ENCODE measurements at places on chromosomes 3 and 15. TPM values are rescaled to one million over a fixed set of nuclear protein-coding genes. Genes with fewer than 3 reads are reported as not detected.

DNA sequence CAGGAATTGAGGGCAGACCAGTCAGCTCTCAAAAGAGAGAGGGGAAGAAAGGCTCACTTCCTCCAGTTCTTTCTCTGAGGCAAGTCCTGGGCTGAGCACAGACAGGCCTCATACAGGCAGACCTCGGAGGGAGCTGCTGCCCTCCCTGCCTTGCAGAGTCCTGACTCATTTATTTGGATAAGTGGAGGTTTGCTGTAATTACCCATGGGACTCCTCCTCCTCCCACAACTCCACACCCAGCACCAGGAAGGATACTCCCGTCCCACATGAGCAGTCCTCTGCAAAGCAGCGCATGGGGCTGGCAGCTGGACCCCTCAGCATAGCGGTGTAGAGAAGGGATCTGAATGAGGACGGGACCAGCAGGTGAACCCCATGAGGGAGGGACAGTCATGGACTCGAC, 13.4 kb upstream of the SCN10A start:
- DNase-seq = no peak

The TP53BP1 gene
- total RNA-seq = 23.0 TPM

GRCh38 chr15:35673093-35673684, 127.2 kb upstream of the DPH6 start:
- DNase-seq = peak; percentile 5

DNA sequence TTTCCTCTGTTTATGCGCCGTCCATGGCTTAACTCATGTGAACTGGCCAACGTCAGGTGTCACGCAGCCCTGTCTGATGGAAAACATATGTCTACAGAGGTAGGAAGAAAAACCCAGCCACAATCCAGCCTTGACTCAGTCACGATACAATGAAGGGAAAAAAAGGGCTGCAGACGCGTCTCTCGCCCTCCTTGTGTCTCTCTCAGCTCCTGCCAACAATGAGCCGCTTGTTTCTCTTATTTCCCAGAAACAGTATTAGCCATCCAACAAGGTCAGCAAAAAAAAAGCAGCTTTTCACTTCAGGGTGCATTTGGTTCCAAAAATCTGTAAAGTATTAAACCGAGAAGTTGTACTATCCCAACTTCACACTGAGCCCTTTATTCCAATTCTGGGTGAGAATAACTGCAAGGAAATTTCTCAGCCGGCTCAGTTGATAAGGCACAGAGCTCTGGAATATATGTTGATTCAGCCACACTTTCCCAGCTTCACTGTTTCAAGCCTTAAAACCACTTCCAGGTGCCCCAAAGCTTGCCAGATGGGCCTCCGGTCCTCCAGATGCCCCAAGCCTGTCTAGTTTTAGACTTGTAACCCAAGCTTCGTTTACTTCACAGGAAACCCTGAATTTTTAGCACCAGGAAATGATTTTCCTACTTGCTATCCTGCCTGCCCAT, 79.4 kb downstream of the TM4SF4 start:
- DNase-seq = no peak

GRCh38 chr15:95450413-95450812, 880.1 kb upstream of the NR2F2 start:
- no peak for DNase-seq

DNA sequence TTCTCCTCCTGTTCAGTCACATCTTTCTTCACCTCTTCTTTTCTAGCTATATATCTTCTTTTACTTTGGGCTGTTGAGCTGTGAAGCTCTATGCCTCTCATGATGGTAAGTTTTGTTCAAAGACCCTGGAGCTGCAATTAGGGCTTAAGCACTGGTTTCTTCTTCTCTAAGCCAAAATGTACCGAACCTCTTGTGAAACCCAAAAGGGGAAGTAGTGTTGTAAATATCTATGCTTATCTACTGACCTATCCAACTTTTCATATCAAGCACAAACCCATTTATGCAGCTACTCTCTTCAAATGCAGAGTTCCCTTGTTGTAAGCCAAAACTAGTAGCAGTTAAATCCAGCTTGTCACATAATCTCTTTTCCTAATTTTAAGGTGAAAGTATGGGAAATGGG, 123.6 kb upstream of the CD96 start:
- no peak for DNase-seq

DNA sequence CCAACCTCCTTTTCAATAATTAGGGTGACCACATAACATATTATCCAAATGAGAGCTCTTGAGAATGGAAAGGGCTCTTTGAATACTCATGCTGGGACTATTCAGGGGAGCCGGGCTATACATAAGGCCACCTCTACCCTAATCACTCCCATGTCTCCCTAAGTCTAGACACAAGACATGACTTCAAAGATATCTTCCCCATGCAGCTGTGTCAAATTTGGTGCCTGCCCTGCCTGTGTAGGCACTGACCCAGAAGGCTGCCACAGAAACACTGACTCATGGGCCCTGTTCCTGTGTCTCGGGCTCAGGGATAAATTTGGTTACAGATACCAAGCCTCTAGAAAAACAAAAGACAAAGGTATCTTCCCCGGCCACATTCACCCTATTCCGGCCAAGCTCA, 70.3 kb downstream of the MYLK start:
- no peak for DNase-seq

- DNase-seq = peak; percentile 84
Observed at GRCh38 chr15:67134067-67134838, 68.9 kb downstream of the SMAD3 start.

The POPDC2 gene
- total RNA-seq = 2.1 TPM

The CTXND1 gene
- not detected for total RNA-seq

The GOLGA8T gene
- not detected for total RNA-seq

- no peak for DNase-seq
Observed at GRCh38 chr15:57949374-57949943, 116.1 kb downstream of the ALDH1A2 start.

DNA sequence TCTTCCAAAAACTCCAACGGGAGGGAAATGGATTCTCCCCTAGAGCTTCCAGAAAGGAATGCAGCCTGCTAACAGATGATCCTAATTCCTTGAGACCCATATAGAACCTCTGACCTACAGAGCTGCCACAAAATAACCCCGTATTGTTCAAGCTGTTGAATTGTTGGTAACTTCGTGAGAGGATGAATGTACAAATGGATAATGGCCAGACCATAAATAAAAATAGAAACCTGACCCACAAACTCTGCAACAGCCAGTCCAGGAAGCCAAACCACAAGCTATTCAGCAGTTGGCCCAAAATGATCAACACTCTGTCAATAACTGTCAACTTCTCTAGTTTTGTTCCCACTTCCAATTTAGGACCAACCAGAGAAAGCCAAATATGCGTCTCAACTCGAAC, 414.0 kb upstream of the ZNF717 start:
- DNase-seq = no peak

- no peak for DNase-seq
Observed at GRCh38 chr3:33634262-33634661, 83.8 kb downstream of the CLASP2 start.

DNA sequence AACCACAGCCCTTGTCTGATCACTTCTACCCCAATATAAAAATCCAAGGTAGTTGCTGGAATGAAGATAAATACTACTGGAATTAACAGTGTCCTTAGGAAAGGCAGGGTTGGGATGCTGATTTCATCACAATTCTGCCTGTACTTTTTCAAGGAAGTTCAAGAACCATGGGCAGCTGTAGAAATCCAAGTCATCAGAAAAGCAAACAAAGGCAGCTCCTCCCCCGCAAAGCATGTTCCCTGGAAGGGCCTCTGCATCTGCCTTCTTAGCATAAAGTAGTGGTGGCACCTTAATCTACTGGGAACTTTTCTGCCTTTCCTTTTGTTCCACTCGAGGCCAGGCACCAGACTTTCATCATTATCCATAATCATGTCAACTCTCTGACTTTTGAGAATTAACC, 54.4 kb downstream of the ERC2 start:
- DNase-seq = no peak

The PLA2G4B gene
- total RNA-seq = 4.2 TPM

The KIF7 gene
- total RNA-seq = 2.7 TPM

The PARP15 gene
- 14.0 TPM for total RNA-seq

DNA sequence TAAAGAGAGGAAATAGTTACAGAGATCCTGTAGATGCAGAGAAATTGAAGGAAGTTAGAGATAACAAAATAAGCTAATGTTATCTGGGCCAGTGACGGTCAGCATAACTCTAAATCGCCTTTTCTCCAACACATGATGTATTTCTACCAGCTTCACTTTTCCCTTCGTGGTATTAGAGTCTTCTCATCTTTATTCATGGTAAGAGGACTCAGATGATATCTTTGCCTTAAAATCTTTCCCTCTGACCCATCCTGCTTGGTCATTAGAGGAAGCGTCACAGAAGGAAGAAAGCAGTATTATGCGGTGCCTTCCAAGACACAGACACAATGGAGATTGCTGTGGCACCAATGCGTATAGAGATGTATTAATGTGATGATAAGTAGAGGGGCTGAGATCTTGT, 320.7 kb upstream of the GOLIM4 start:
- DNase-seq = no peak

DNA sequence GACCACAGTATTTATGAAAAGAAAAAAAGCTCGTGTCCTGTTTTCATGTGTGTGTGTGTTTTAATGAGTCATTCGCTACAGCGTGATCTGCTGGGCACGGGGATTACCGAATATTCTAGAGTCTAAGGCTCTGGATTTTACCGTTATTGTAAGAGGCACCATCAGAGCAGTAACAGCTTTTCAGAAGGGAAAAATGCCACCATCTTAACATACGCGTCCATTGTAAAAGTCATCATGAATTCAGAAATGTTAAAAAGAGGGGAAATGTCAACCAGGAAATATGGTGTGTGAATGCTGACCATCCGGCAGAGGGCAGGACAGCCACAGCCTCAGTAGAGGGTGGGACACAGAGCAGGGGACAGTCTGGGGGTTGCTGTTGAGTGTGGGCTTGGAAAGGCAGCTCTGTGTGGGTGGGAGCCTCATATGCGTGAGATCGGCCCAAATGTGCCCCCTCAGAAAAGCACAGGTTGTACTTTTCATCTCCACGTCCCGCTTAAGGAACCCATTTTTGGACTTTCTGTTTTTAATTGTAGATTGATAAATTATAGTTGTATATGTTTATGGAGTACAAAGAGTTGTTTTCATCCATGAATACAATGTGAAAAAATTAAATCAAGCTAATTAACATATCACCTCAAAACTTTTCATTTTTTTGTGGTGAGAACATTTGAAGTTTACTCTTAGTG, 69.6 kb downstream of the ASB7 start:
- DNase-seq = no peak

GRCh38 chr3:21792176-21792575, 41.2 kb upstream of the ZNF385D start:
- no peak for DNase-seq

The HDC gene
- not detected for total RNA-seq

DNA sequence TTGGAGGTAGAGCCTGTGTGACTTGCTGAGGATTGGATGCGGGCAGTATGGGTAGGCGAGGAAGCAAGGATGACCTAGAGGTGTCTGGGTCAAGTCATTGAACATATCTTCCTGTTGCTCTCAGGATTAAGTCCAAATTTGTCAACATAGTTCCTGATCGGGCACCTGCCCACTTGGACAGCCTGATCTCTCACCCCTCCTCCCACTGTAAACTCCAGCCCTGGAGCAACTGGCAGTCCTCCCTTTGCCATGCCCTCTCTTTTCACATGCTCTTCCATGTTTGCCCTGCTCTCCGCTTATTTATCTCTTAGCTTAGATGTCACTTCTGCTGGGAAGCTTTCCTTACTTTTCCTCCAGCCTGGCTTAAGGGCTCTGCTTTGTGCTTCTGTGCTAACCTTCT, 47.6 kb upstream of the PPP4R2 start:
- DNase-seq = no peak

The CSPG5 gene
- 0.58 TPM for total RNA-seq

GRCh38 chr3:180036671-180037455, at the start of gene PEX5L:
Gene PEX5L (minus strand): TSS chr3:180036937. CDS start chr3:180036599, 338 bp downstream.
- DNase-seq = peak; percentile 59

The MITF gene
- not detected for total RNA-seq

DNA sequence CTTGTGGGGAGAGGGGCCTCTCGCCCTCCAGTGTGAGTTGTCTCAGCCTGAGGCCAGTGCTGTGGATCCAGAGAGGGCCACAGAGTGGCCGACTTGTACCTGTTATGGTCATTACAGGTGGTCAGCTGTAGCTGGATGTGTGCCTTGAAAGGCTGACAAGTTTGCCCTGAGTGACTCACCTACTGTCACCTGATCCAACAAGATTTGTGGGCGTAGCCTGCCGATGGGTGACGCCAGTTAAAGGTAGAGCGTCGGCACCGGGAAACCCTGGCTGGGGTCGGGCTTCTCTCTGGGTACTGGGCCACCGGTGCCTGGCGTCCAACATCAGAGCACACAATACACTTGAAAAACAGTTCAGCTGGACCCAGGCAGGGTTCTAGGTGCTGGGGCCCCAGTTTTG, 2.8 kb upstream of the ISG20 start:
- DNase-seq = peak; percentile 77

DNA sequence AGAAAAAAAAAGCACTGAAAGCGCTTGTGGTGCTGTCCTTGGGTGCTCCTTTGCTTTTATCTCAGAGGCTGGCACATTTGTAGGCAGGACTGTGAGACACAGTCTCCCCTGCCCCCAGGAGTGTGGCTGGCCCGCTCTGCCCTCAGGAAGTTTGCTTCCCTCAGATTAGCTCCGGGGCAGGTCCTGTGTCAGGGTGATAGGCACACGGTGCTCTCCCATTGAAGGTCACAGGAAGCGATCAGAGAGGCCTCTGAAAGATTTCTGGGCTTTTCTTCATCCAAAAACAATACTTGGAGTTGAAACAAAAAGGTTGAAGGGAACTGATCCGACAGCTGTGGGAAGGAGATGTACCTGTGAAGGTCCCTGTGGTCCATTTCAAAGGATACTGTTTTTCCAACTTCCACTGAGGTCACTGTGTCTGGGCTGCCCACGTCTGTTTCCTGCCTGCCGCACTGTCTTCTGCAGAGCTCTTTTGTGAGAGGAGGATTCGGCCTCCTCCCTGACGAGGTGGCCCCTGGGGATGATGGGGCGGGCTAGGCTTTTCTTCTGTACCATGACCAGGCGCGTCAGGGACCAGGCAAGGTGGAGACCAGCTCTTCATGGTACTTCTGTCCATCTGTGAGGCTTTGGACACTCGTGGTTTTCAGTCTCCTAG, 330.5 kb upstream of the CTDSPL start:
- no peak for DNase-seq

GRCh38 chr15:77546870-77547269, 85.8 kb downstream of the LINGO1 start:
- DNase-seq = no peak

DNA sequence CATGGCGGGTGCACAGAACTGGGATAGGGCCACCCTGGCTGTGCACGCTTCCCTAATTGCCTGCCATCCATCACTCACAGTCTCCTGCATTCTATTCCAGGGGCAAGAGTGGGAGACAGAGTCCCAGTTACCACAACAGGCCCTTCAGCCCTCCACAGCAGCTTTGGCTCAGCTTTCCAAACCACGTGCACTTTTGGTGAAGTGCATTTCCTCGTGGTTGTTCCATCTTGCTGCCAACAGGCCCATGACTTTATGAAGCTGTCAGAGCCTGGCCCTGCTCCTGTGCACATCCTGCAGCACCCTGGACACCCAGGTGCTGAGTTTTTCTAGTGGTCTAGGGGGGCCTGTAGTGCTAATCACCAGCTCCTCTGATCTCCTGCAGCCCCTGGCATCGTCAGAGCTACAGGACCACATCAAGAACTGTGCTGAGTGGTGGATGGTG, 110.2 kb downstream of the ADCY5 start:
- no peak for DNase-seq
